ENCODE measurements at places on chromosomes 6 and 20.

- H3K27ac ChIP-seq = no peak overlapping the region
- peaks cover 16% of the 10 kb centered on the region for H3K27me3 ChIP-seq
- H3K4me3 ChIP-seq = no peak overlapping the region
These were observed 183.1 kb upstream of the RREB1 start for GRCh38 chr6:6924708-6925107.

- H3K27me3 ChIP-seq = no peaks in the 10 kb centered on the region
- no peak overlapping the region for H3K27ac ChIP-seq
- no peak overlapping the region for H3K4me3 ChIP-seq
- H3K4me1 ChIP-seq = peaks cover 23% of the 10 kb centered on the region
- no peak for DNase-seq
These were observed 36.7 kb downstream of the JAG1 start for GRCh38 chr20:10637031-10637559.

- DNase-seq = no peak
- H3K27ac ChIP-seq = no peak overlapping the region
These were observed 5.4 kb downstream of the PPDPF start for GRCh38 chr20:63525971-63526370.

- peaks cover 9% of the 10 kb centered on the region for H3K4me1 ChIP-seq
- no peaks in the 10 kb centered on the region for H3K36me3 ChIP-seq
- DNase-seq = no peak
- H3K4me3 ChIP-seq = no peak overlapping the region
These were observed 9.4 kb downstream of the TLDC2 start for GRCh38 chr20:36885356-36885755.

DNA sequence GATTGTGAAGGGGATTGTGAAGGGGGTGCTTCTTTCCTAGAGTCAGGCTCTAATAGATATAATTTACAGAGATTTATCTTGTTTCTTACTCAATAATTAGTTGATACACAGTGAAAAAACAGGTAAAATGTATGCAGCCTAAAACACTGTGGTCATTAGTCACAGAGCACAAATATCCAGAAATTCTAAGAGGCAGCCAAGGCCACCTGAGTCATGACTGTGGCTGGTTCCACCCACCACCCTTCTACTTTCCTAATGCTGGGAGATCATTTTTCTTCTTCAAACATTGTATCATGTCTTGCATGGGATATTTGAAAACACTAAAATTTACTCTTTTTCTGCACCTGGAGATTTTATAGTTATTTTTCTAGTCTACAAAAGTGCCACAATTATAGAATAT, 181.6 kb downstream of the OTOR start:
- DNase-seq = no peak
- H3K4me3 ChIP-seq = no peak overlapping the region
- H3K4me1 ChIP-seq = no peaks in the 10 kb centered on the region
- H3K36me3 ChIP-seq = no peaks in the 10 kb centered on the region

DNA sequence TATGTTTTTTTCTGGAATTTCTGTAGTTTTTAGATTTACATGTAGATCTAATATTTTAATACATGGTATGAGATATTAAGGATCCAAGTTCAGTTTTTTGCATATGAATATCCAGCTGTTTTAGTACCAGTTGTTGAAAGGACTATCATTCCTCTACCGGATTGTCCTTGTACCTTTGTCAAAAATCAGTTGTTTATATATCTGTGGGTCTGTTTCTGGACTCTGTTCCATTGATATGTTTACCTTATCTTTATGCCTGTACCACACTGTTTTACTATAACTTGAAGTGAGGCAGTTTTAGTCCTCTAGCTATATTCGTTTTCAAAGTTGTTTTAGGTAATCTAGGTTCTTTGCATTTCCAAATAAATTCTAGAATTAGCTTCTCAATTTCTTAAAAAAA, 47.7 kb downstream of the CBFA2T2 start:
- no peak overlapping the region for H3K4me3 ChIP-seq
- H3K27ac ChIP-seq = no peak overlapping the region
- H3K27me3 ChIP-seq = no peaks in the 10 kb centered on the region
- H3K36me3 ChIP-seq = peaks cover 9% of the 10 kb centered on the region
- peaks cover 8% of the 10 kb centered on the region for H3K4me1 ChIP-seq

DNA sequence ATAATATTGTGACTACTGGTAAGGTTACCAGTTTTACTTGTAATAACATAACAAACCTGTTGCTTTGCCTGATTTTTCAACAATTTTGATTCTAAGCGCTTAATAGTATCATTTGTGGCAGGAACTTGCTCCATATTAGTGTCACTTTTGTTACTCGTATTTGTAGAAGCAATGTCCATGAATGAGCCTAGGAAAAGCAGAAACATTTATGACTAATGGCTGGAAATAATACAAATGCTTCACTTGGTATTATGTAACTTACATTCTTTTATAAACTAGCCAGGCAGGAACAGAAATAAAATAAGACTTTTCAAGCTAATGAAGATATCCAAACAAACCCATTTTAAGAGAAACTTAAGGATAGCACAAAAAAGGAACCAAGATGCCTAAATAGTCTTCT, 38.9 kb downstream of the MAP3K7 start:
- no peak overlapping the region for H3K27ac ChIP-seq
- no peak for DNase-seq
- no peak overlapping the region for H3K4me3 ChIP-seq
- peaks cover 12% of the 10 kb centered on the region for H3K4me1 ChIP-seq
- H3K27me3 ChIP-seq = no peaks in the 10 kb centered on the region
- peaks cover 46% of the 10 kb centered on the region for H3K36me3 ChIP-seq

All from naive thymus-derived CD8-positive, alpha-beta T cell (primary cell).